ENCODE measurements at places on chromosomes 5 and 9.
A peak's percentile ranks its signal among the peaks of the same experiment; 100 is the strongest.

DNA sequence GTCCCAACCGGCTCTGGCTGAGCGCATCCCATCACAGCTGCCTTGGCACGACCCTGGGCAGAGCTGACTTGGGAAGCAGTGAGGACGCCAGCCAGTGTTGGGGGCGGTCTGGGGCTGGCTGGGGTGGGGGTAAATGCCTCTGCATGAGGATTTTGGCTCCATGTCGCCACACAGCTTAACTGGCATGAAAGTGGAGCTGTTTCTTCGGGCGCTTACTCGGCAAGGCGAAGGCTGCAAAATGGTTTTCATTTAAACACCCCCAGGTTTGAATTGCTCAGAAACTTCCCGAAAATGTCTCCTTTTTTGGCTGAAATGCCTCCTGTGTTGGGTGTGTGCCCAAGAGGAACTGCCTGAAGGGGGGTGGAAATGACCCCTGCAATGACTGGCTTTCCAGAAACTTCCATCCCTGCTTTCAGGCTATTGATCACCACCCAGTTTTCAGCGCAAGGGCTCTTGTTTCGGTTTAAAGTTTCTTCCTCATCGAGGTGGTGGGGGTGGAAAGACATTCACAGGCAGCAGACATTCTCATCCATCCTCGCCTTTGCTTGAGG, 38.3 kb downstream of the PTGES start:
- DNase-seq: no peak

DNA sequence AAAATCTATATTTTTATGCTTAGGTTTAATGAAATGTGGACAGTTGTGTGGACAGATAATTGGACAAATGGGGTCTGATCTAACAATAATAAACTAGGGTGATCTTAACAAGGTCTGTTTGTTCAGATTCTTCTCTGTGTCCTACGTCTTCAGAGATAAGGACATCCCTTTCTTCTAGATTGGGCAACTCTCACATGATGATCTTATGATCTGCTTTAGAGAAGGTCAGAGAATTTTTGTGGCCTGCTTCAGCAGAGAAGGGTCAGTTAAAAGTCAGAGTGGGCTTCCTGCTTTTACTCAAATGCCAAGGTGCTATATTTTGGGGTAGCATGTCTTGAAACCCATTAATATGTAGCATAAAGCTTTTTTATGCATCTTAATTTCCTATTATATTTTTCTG, 63.8 kb upstream of the RGMB start:
- no peak for DNase-seq

DNA sequence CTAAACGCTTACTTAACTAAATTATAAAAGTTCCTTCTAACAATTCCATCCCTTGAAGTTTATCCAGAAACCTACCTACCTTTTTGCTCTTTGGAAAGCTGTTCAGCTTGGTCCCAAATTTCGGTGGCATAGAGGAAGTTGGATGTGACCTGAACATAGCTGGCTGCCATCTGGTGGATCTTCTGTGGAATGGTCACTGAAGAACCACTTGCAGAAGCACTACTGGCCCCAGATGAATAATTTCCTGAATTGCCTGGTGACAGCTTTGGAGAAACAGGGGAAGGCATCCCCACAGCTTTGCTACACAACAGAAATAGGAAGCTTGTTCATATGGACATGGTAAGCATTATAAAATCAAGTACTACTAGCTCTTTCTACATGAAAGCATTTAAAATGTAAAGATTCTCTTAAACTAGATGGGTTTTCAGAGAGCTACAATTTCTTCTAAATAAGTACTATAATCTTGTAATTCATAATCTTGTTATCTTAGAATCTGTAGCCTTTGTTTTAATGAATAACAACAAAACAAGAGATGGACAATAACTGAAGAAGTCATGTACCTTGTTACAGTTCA, 9.9 kb downstream of the LEAP2 start:
- DNase-seq: no peak

GRCh38 chr5:159907689-159908590, 8.3 kb upstream of the ADRA1B start:
- DNase-seq: no peak

- DNase-seq: no peak
These were observed at the start of gene CDO1 for GRCh38 chr5:115816226-115817081. Gene CDO1, minus strand, starts transcription at chr5:115816659. Its CDS starts 262 bp downstream, at chr5:115816397.

GRCh38 chr5:82356808-82357671, 78.9 kb upstream of the RPS23 start:
- DNase-seq: peak; percentile 51

- no peak for DNase-seq
These were observed 6.7 kb downstream of the ANKS6 start for GRCh38 chr9:98789483-98790133.

DNA sequence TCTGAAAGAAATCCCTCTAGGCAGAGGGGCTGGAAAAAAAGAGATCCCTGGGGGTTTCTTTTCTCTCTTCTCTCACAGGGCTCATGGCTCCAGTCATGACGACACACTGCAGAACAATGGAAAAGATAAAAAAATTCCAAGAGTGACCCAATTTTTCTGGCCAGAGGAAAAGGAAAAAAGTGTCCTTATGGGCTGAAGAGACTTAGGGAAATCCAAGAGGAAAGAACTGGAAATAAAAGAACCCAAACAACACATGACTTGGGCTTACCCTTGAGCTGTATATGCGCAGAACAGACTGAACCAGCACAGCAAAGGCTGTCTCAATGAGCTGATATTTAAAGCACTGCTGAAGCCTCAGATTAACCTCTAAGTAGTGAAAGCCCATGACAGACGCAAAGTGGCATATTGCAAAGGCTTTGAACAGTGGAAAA, 102.4 kb downstream of the SMIM23 start:
- DNase-seq: no peak

- no peak for DNase-seq
These were observed 99.8 kb downstream of the VAV2 start for GRCh38 chr9:133892193-133892920.

DNA sequence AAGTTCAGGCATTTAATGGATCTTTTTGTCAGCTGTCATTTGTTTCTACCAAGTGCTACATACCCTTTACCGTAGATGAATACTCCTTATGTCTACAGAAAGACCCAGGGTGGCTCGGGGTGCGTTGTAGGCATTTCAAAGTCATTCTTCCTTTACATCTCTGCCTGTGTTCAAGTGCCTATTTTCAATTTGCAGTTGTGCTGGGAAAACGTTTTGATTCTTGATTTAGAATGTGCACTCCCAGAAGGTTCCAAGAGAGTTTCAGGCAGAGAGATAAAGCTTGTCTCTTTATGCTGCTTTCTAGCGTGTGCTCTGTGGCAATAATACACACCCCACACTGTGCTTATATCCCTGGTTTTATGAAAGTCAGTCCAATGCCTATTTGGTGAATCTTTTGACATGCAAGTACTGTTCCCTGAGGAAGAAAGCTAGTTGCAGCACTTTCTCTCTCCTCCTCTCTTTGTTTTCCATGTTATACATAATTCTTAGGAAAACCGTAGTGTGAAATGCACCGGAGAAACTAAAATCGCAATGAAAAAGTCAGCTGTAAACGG, 828.1 kb upstream of the ZNF608 start:
- DNase-seq: no peak

DNA sequence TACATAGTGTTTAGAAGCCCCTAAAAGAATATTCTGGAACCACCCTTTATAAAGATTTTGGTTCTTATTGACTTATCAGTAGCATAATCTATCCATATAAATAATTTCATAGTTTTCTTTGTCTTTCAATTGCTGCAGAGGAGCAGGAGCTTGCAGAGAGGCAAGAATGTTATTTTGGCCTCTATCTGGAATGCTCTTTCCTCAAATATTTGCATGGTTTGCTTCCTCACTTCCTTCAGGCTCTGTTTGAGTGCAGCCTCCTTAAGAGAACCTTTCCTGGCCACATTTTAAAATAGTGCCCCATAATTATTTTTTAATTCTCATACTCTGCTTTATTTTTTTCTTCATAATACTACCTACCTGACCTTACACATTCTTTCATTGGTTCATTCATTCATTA, 1.5 kb downstream of the C5 start:
- DNase-seq: no peak

DNA sequence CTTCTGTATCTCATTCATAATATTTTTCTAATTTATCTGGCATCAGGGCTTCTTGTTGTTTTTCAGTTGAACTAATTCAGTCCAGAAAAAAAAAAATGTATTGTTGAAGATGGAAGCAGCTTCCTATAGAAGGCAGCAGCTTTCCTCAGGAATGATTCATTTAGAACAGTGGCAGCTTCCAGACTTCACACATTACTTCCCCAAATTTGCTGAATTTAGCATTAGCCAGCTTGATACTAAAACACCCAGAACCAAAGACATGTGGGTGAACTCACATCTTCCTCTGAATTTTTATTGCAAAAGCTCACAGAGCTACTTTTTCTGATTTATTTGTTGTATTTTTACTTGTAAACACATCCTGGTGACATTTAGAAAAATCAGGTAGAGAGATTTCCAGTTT, 53.8 kb downstream of the HCN1 start:
- DNase-seq: no peak

DNA sequence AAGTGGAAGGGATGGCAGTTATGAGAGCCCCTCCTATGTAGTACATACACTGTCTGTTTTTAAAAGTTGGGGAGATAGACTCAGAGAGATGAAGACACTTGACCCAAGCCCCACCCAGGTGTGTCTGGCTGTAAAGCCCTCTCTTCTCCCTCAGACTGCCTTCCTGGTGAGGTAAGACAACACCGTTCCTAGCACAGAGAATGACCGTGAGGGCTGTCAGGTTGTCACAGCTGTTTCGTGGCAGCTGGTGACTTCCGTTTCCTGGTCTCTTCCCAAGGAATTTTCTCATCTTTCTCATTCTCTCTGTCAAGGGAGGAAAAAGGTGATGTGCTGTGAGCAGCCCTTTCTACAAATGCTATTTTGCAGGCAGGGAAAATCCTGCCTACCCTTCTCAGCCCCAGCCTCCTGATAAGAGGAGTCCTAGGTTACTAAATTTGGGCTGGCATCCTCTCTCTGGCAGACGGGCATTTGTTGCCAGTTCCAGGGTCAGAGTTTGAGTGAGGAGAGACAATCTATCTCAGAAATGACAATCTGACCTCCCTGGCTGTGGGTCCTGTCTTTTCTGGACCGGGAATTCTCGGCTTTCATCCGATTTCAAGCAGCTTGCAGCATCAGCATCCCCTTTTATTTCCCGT, 263.5 kb upstream of the PANK3 start:
- DNase-seq: no peak

GRCh38 chr9:88889386-88889785, 101.9 kb upstream of the S1PR3 start:
- DNase-seq: no peak

DNA sequence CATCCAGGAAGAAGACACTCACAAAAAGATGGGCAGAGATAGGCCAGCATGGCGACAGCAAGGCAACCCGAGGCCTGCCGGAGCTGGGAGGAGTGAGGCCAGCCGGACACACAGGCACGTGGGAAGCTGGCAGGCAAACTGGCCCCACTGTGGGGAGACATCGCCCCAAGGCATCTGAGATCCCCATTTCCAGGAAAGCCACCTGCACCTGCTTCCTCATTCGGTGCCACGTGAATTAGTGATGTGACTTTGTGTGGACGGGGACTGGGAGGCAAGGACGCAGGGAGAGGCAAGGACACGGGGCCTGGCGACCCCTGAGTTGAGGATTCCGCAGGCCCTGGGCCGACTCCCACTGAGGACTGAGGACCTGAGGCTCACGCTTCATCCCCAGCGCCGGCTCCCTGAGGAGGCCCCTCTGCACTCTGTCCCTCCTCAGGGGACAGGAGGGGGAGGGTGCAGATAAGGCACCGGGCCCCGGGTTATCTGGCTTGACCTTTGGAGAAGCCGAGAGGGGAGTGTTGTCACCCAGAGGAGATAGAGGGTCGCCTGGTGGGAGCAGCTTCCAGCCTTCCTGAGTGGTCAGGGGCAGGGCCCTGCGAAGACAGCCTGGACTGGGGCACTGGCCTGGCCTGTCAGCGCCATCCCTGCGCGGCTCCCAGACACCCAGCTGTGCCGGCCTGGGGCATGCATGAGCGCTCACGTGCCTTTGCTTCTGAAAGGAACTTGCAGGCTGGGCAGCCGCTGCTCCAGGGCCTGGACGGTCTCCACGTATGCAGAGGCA, 39.7 kb downstream of the NDUFS6 start:
- no peak for DNase-seq

DNA sequence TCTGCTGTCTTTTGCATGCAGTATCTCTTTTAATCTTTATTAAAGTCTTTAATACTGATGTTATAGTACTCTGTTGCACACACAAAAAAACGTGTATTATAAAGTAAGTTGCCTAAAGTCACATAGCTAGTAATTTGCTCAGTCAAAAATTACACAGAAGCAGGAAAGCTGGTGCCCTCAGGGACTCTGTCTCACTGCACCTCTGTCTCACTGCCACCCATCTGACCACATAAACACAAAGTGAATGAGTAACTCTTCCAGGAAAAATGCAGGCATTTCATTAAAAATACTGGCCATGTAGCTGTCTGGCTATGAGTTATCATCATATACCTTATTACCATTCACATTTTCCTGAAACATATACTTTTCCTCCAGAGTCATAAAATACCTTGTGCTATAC, 591.7 kb downstream of the CSNK1G3 start:
- no peak for DNase-seq

DNA sequence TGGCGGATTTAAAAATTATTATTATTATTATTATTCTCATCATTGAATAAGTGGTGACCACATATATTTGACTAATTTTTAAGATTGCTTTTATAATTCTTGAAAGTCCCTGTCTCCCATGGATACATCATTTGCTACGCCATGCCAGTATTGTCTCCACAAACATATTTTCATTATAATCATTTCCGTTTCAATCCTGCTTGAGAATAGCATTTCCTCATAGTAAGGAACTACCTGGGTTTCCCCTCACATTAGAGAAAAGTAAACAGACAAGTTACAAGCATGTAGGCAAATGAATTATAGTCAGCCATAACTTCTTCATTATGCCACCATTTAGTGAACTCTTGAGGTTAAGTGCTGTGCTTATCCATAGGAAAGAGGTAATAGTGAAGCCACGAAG, 276.6 kb downstream of the NFIB start:
- DNase-seq: no peak

GRCh38 chr5:891837-892393, 686 bp downstream of the BRD9 start:
- DNase-seq: no peak

DNA sequence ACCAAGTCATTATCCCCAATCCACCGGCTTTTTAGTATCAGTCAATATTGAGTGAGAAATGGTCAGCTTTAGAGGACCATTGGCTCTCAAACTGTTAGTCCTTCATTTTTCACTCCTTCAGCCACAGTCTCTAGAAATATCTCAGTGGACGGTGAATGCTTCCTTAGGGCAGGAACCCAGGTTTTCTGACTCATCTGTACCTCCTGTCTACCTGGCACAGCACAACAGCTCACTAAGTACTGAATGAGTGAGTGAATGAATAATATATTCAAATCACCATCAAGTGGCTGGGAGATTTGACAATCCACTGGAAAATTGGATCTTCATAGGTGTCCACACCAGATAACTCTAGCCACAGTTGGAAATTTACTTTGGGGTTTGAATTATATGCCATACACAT, 609.5 kb upstream of the CLINT1 start:
- no peak for DNase-seq

- DNase-seq: no peak
These were observed 79.5 kb downstream of the SREK1 start for GRCh38 chr5:66223637-66224036.

GRCh38 chr5:95487880-95488279, 66.9 kb downstream of the SKIC3 start:
- DNase-seq: no peak

GRCh38 chr5:96031811-96032261, 70.2 kb upstream of the ELL2 start:
- no peak for DNase-seq

- no peak for DNase-seq
These were observed 179.7 kb upstream of the GPR151 start for GRCh38 chr5:146695646-146696045.
